ENCODE measurements at places on chromosomes 2 and 18.

DNA sequence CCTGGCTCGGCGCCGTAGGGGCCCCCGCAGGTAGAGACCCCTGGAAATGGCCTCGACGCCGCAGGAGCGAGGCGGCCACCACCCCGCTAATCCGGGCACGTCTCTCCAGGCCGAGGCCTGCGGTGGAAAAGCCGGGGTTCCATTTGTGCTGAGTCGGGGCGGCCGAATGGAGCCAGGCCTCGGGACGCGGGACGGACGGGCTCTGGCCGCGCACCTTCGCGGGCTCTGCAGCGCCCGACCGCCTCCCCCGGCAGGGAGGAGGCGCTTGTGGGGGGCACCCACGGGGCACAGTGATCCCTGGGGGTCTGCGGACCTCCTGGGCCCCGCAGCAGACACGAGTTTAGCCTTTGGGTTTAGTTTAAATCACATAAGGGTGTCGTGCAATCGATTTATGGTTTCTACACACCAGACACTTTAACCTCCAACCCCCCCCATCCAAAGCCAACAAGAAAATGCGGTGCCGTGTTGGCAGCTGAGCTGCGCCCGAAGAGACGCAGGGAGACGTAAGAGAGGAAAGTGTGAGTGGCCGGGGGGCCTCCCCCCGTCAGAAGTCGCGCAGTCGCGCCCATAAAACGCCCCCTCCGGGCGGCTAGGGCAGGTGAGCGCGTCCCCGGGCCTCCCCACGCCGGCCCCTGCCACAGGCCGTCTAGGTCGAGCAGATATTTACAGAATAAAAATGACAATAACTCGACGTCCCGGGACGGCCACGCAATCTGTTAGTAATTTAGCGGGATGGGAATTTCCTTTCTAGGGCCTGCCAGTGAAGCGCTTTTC is 1.0 kb upstream of the NFATC1 start:
- DNase-seq = no peak

- DNase-seq = no peak
Measured at GRCh38 chr18:23352042-23352441, 101.0 kb upstream of the RIOK3 start.

- no peak for DNase-seq
Measured at GRCh38 chr2:227861011-227861410, 10.4 kb upstream of the DAW1 start.

DNA sequence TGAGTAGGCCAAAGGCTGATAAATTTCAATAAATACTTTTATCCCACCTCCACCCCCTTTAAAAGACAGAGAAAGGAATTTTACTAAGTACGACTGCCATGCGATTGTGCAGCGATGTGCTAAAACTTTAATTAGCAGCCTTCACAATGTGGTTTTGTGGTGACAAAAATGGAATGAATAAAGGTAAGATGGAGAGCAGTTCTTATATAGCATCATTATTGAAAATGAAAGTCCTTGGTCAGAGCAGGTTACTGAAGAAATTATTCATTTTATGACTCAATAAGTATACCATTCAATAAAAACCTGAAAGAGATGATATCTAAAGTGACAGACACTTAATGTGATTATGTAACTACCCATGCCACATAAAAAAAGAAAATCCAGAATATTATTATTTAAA is 33.2 kb upstream of the MTIF2 start:
- no peak for DNase-seq

- DNase-seq = no peak
Measured at GRCh38 chr2:5594249-5594695, 97.9 kb upstream of the SOX11 start.

GRCh38 chr18:13368080-13368813 is 149.7 kb downstream of the LDLRAD4 start:
- DNase-seq = no peak

GRCh38 chr2:177324797-177325196 is 60.3 kb upstream of the NFE2L2 start:
- DNase-seq = no peak

DNA sequence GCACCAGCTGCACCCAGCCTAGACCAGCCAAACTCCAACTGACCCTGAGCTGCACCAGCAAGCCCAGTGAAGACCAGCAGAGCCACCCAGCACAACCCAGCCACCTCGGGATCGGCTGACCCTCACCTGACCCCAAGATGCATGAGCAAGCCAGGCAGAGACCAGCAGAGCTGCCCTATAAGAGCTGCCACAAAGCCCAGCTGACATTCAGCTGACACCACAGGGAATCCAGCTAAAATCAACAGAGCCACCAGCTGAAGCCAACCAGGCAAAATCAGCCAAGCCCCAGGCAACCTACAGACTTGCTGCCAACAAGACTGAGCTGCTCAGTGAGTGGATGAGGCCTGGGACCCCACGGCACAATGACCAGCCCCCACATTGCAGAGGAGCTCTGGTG is 54.6 kb downstream of the CYP27C1 start:
- peak; percentile 41 for DNase-seq

DNA sequence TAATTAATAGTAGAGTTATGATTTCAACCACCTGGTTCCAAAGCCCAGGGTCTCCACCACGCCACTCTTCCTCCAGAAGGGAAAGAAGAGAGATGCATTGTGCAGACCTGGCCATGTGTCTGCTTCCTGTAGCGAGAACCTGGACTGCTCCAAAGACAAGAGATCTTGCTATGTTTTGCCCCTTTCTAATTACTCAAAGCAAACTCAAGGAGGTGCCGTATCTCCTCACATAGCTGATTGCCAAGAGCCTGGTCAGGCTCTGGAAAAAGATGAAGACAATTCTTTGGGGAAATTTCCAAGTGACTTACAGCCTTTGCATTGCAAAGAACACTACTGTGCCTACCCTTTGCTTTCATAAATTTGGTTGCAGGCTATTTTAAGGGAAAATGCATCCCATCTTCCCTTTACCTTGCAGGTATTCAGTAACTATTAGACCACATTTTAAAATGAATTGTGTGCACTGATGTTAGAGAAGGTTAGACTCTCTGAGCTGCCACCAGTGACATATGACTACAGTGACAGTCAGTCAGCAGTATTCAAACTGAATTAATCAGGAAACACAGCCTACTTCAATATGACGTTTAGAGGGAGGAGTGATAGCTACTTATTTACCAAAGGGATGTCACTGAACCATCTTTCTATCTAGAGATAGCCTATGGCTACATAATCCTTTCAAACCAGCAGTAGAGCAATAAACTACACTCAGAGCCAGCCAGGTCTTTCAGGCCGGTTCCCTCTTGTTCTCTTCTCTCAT is 842.1 kb upstream of the FANCL start:
- DNase-seq = no peak

GRCh38 chr2:56334622-56335021 is 150.8 kb downstream of the CCDC85A start:
- no peak for DNase-seq

DNA sequence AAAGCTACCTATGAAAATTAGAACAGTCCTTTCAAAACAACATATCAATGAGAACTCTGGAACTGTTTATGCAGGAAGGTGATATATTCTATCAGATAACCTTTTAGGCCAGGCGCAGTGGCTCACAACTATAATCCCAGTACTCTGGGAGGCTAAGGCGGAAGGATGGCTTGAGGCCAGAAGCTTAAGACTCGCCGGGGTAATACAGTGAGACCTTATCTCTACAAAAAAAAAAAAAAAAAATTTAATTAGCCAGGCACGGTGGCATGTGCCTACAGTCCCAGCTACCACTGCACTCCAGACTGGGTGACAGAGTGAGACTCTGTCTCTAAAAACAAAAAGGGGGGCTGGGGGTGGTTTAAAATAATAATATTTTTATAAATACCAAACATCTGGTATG is 77.9 kb downstream of the OSBPL1A start:
- no peak for DNase-seq

DNA sequence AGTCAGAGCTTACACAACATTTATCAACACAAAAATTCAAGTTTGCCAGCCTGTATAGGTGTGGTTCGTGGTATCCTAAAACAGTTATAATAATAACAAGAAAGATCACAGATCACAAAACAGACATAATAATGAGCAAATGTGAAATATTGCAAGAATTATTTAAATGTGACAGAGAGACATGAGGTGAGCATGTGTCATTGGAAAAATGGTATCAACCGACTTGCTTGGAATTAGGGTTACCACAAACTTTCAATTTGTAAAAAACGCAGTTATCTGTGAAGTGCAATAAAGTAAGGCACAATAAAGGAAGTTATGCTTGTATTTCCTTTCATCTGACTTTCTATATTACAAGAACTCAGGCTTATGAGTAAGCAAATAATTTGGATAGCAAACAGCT is 116.8 kb downstream of the IKZF2 start:
- DNase-seq = no peak

- DNase-seq = no peak
Measured at GRCh38 chr18:59002974-59003594, 136.6 kb upstream of the SEC11C start.

DNA sequence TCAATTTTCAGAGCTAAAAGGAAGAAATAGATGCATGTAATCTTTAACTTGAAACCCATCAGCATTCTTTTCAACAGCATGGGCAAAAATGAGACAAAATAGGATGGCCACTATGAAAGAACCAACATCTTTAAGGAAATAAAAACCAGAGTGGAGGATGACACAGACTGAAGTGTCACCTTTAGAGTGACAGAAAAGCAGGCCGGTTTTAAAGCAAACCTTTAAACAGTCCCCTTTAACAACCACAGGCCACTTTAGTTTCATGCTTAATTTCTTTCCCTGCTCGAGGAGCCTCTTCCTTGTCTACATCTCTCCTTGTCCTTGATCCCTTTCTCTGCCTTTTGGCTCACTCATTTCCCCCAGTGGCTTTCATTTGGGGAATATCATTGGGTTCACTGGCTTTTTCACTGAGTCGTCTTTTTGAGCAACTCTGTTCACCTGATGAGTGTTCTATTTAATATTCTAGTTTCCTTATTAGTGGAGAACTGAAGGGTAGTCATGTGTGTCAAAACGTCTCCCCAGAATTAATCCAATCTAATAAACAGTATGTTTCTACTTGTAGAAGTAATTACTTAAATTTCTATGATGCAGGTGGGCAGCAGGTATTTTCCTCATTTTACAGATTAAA is 72.5 kb downstream of the DOCK10 start:
- DNase-seq = no peak

- DNase-seq = no peak
Measured at GRCh38 chr2:238728330-238729260, 119.3 kb upstream of the TWIST2 start.
